Stimulated activated CD4-positive, alpha-beta T cell treated with anti-CD3 and anti-CD28 coated beads, Interleukin-4, amount 100 ng/mL, for 48 hours (primary cell): ENCODE measurements at places on chromosomes 5 and 9.

DNA sequence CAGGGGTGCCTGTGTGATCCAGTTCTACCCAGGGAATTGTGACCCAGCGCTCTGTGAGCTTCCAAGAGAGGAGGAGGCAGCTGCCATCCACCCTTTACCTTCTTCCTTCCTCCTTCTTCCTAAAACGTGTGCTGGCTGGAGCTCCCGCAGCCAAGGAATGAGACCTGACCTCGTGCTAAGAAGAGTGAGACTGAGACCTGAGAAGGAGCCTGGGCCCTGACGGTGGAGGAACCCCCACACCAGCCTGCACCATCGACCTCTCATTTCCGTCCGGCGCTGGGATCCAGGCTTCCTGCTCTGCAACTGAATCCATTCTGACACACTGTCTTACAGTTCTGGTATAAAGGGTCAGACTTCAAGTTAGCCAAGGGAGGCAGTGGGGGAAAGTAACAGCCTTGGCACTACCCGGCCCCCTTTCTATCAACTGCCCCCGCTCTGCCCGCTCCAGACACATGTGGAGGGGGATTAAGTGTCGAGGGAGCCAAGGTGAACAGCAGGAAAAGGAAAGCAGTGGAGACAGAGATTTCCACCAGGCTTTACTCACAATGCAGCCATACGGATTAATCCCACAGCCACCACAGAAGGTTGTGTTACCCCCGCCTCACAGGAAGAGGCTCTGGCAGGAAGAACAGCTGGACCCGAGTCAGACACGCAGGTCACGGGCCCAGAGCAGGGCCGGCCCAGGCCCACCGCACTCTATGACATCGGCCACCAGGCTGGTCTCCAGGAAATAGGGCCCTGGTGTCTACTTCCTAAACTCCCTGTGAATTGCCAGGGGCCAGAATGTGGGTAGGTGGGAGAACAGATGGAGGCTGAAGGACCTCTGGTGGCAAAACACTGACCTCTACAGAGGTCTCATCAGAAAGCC lies 15.8 kb downstream of the MGAT1 start:
- DNase-seq, result no peak

GRCh38 chr5:139061274-139061673 lies 136.9 kb downstream of the SIL1 start:
- DNase-seq, result no peak

DNA sequence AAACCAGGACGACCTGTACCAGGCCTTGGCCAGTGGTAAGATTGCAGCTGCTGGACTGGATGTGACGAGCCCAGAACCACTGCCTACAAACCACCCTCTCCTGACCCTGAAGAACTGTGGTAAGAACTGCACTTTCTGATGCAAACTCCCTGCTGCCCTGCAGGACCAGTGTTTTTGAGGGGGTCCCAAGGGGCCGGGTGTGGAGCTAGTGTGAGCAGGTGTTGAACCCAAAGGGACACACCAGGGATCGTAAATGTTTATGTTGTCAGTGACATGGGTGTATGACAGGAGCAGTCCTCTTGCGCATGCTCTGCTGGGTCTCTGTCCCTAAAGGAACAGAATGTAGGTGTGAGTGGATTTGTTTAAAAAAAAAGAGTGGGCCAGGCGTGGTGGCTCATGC lies 9.5 kb downstream of the GRHPR start:
- no peak for DNase-seq

DNA sequence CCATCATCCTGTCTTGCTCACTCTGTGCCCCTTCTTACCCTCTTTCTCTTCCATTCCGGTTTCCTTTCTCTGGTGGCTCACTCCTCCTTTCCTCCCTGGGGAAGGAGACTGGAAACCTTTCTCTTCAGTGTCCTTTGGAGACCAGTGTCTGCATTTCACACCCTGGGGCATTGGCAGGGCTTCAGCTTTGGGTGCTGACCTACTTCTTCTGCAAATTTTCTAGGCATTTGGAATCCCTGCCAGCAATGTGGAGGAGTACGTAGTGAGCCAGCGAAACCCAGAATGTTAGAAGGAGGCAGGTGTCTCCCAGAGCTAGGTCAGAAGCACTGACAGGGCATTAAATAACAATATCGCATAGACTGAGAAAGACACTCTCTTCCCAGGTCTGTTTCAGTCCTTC lies 122.2 kb downstream of the SLC28A3 start:
- DNase-seq, result no peak

DNA sequence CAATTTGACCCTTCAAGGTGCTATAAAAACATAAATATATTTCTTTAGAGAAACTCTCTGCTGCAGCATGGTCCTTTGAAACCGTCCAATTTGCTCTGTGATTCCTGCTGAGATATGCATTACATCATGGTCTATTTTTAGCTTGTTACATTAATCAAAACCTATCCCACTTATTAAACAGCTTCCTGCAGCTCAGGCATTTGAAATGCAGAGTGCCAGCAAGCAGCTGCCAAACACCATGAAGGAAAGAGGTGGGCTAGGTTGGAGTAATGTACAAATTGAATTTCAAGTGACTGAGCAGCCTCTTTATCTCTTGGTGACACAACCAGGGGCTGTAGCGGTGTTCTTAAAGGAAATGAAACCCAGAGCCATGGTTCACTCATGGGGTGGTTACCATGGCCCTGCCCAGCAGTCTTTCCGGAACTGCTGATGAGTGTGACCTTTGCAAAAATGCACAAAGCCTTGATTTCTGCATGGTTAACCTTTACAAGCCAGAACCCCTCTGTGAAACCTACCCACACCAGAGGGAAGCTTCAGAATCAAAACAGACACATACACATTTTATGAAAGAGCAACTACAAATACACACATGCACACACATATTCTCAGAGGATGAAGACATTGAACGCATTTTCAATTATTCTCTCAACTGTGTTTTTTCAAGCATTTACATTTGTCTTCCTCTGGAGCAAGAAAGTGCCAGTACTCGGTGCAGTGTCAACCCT lies 155.8 kb upstream of the ZNF608 start:
- no peak for DNase-seq

DNA sequence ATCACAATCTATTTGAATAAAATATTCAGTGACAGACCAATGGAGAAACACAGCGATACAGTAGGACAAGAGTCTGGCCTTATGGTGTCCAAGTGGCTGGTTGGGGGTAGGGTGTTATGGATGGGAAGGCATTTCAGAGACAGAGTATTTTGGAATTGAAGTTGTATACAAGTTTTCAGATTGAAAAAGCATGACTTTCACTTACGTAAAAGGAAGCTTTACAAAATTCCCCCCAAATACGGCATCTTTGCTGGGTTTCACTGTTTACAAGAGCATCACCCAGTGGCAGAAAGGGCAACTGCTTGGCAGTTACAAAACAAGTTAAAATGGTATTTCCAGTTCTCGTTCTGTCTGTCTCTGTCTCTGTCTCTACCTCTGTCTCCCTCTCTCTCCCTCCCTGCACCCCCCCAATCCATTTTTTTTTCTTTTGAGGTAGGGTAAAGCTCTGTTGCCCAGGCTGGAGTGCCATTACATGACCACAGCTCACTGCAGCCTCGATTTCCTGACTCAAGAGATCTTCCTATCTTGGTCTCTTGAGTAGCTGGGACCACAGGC lies 86.2 kb downstream of the PTPN3 start:
- no peak for DNase-seq
